Activated CD8-positive, alpha-beta T cell treated with anti-CD3 and anti-CD28 coated beads, Interleukin-2, amount 10 ng/mL, durations not matched to agents 7 days and 5 days (primary cell): ENCODE measurements at places on chromosomes 6 and 20. TPM values are rescaled to one million over a fixed set of nuclear protein-coding genes. Genes with fewer than 3 reads are reported as not detected.

DNA sequence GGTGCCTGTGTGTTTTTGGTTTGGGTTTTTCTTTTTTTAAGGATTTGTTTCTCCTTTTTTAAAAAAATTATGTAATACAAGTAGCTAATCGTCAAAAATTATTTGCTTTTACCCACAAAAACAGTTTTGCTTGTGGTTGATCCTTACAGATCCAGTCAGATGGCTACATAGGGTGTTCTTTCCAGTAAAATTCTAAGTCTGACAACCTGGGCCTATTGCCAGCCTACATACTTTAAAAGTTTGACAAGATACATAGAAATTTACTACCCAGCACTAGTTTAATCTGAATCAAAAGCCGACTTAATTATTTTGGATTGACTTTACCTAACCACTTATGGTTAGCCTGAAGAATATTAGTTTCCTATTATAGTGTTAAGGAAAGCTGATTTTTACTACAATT is 2.1 kb upstream of the SOX4 start:
- DNase-seq, result no peak

GRCh38 chr6:80528115-80528514 is 421.6 kb downstream of the BCKDHB start:
- no peak for DNase-seq

- no peak for DNase-seq
Observed at GRCh38 chr20:50330504-50331313, 140.1 kb downstream of the CEBPB start.

The CFB gene
- total RNA-seq, result 0.58 TPM

- DNase-seq, result no peak
Observed at GRCh38 chr6:10511477-10511876, 9.7 kb upstream of the GCNT2 start.

GRCh38 chr6:4781426-4781825 is 5.2 kb downstream of the CDYL start:
- no peak for DNase-seq

DNA sequence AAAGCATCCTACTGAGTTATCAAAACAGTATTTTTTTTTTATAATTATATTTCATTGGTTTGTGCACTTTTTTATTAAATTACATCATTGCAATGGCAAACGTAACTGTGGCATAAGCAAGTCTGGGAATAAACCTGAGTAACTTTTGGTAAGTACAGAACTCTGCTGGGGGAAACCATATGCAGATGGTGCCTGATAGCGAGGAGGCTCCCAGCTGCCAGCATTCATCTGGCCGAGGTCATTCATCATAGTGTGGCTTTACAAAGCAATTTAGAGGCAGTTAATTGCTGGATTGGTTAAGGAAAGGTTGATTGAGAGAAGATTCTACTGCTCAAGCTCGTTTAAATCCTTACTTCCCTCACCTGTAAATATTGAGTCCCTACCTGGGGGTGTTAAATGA is 52.6 kb downstream of the HECA start:
- no peak for DNase-seq
